ENCODE measurements at places on chromosomes 5 and 9.

DNA sequence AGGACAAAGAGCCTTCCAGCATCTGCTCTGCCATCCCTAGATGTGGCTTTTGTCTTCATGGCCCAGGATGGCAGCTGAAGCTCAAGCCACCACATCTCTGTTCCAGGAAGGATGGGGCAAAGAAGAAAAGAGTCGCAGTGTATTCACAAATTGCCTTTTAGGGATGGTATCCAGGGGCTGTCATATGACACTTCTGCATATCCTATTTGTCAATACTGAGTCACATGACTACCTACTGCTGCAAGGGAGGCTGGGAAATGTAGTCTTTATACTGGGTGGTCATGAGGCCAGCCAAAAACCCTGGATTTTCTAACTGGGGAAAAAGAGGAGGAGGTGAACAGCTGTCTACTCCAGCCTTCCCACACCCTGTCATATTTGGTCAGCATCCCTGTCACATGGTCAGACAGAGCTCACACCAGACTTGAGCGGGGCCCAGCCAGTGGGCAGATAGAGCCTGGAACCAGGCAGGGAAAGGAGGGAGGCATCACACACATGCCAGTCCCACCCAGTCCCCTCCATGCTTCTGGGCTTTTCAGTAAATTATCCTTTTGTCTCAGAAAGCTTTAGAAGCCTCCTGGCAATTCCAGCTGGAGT lies 52.0 kb downstream of the OLFM1 start:
- DNase-seq, result no peak

GRCh38 chr9:129280236-129280622 lies 102.2 kb upstream of the IER5L start:
- DNase-seq, result peak; percentile 4

DNA sequence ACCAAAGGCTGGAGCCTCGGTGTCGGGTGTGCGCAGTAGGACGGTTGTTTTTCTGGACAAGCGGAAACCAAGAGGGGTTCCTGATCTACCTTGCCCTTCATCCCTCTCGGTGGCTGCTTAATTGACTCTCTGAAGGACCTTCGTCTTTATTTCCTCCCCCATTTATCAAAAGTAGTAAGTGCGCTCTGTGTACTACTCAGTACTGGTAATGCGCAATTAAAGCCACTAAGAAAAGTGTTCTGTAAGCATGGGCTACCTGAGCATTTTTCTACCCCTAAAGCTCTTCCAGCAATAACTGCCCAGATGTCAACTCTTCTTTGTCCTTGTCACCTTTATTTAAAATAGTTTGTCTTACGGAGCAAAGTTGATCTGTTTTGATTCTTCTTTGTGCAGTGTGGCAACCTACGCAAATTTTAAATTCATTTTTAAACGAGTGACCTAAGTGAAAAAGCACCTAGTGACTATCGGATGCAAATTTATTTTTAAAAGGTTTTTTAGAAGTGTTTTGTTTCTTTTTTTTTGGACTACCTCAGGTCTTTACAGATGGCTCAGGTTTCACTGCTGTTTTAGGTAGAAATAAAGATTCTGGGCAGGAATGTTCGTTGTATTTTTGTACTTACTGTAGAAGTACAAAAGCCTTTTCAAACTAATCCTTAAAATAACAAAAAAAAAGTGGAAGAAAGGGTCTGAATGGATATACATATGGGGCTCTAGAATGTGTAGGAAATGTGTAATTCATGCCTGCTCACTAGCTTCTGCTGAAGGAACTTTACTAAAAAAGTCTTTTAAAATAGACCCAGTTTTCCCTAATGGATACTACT lies 2.0 kb downstream of the JMY start:
- DNase-seq, result no peak

DNA sequence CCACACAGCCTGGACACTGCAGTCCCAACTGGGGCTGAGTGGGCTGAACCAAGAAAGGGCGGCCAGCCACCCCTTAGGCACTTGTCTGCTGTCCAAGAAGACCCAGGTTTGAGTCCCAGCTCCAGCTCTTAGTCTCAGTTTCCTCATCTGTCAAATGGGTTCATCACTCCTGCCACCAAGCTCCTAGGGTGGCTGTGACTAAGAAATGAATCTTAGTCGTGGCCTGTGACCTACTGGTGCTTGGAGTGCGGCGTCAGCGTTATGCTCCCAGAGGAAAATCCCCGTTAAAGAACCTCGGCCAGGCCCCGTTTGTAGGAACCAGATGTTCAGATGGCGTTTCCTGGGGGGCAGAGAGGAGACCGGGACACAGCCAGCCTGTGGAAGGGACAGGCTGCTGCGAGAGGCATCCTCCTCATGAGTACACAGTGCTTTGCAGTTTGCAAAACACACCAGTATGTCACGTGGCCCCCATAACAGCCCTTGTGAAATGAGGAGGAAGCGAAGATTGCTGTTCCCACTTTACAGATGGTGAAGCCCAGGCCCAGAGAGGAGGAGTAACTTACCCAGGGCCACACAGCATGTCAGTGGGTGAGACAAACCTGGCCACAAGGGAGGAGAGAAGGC lies 3.3 kb downstream of the FIBCD1 start:
- no peak for DNase-seq

DNA sequence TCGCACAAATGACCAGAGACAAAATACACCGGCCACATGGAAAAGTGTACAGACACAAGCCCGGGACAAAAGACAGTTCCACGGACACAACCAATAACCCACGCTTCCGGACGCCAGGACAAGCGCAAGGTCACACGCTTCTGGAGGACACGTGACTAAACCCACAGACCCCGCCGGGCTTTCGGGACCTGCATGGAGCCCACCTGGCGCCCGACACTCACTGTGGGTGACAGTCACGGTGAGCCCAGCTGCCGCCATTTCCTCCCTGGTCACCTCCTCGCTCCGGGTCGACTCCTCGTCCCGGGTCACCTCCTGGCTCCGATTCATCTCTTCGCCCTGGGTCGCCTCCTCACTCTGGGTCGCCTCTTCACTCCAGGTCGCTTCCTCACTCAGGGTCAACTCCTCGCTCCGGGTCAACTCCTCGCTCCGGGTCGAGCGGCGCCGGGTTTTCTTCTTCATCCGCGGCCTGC lies 470 bp downstream of the BAG1 start:
- peak; percentile 32 for DNase-seq

DNA sequence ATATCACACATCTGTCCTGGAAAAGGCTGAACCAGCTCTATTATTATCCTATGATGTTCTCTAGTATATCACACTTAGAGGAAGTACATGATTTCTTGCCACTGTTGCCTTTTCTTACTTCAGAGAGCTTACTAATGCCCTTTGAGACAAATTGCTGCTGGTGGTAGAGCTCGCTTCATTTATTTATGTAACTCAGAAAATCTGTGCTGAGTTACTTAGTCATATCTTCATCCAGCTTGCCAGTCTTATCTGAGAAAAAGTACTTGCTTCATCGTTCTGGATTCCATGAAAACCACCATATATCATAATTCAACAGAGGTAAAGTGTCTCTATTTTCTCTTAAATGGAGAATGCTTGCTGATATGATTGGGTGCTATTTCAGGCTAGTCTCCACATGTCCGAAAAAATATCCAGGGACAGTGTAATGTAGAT lies 26.6 kb downstream of the PTPDC1 start:
- DNase-seq, result no peak

GRCh38 chr5:37111426-37112382 lies 137.5 kb downstream of the CPLANE1 start:
- DNase-seq, result no peak

GRCh38 chr9:5575000-5575399 lies 53.9 kb upstream of the RIC1 start:
- no peak for DNase-seq

- DNase-seq, result no peak
Observed at GRCh38 chr5:75720882-75721281, 3.6 kb upstream of the POC5 start.

GRCh38 chr5:111704452-111705085 lies 52.4 kb downstream of the NREP start:
- DNase-seq, result no peak

DNA sequence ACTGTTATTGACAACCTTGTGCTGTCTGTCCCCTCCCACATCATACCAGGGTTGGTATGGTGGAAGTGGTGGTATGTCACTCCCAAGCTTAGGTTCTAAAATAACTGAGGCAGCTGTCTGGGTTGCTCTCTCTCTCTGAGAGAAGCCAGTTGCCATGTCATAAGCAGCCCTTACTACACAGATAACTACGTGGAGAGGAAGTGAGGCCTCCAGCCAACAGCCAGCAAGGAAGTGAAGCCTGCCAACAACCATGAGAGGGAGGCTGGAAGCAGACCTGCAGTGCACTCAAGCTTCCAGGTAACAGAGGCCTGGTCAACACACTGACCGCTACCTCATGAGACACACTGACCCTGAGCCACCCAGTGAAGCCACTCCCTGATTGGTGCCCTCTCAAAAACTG lies 18.6 kb downstream of the CTNNAL1 start:
- DNase-seq, result no peak

DNA sequence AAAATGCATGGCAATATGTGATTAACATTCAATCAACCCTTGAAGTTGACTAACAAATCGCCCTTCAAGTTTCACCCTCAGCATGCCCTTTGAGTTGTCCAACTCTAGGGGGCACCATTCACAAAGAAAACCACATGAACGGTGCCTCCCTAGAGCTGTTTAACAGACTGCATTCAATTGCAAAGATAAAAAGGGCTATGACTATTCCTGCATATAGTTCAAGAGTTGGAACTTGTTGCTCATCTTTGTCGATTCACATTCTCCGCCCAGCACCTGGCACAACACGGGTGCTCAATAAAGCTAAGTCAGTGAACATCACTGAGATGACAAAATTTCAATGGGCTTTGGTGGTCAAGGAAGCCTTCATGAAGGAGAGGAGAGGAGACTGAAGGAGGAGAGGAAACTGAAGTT lies 69.6 kb upstream of the SLC30A5 start:
- DNase-seq, result peak; percentile 29

- no peak for DNase-seq
Observed at GRCh38 chr5:156589946-156590216, 260.2 kb upstream of the PPP1R2B start.

GRCh38 chr5:172593721-172594235 lies 47.3 kb upstream of the NEURL1B start:
- no peak for DNase-seq

DNA sequence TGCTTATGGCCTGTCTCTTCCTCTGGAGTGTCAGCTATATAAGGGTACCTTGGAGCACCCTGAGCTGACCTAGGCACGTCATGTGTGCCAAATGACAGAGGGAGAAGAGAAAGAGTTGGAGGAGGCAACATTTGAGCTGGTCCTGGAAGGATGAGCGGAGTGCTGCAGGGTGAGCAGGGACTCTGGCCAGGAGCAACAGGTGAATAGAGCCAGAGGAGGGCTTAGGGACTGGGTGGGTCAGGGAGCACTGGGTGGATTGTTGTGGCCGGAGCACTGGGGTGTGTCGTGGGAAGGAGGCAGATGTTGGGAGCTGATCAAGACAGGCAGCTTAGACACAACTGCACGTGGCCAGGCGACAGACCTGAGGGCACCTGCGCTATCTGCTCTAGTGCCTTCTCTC lies 43.6 kb downstream of the TSPAN17 start:
- no peak for DNase-seq

- DNase-seq, result no peak
Observed at GRCh38 chr9:21833090-21833801, 30.8 kb downstream of the MTAP start.

DNA sequence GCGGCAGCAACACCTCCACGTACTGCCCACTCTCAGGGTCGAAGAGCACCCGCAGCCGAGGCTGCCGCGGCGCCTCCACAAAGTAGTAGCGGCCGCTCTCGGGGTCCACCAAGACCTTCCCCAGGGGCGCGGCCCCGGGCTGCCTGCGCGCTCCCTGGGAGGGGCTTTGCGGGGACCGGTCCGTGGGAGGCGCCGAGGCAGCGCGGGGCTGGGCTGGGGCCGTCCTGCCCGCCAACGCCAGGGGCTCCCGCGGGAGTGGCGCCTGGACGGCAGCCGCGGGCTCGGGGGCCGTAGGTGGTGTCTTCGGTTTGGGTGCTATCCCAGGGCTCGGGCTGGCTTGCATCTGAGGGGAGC lies 2.6 kb upstream of the MZB1 start:
- no peak for DNase-seq

DNA sequence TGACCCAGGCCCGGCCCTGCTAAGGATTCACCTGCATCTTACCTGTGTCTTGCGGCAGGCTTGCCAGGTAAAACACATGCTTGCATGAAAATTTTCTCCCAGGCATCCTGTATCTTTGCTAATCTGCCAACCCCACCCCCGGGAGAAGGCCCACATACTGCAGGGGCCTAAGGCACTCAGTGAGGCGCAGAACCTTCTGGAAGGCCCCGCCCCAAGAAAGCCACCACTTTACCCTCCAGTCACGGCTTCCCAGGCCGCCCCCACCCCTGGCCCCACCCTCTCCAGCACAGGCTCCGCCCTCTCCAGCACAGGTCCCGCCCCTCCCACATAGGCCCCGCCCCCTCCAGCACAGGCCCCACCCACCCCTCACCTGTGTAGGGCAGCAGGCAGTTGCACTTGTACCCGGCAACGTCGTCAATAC lies 29.8 kb upstream of the SEC16A start:
- DNase-seq, result peak; percentile 63

DNA sequence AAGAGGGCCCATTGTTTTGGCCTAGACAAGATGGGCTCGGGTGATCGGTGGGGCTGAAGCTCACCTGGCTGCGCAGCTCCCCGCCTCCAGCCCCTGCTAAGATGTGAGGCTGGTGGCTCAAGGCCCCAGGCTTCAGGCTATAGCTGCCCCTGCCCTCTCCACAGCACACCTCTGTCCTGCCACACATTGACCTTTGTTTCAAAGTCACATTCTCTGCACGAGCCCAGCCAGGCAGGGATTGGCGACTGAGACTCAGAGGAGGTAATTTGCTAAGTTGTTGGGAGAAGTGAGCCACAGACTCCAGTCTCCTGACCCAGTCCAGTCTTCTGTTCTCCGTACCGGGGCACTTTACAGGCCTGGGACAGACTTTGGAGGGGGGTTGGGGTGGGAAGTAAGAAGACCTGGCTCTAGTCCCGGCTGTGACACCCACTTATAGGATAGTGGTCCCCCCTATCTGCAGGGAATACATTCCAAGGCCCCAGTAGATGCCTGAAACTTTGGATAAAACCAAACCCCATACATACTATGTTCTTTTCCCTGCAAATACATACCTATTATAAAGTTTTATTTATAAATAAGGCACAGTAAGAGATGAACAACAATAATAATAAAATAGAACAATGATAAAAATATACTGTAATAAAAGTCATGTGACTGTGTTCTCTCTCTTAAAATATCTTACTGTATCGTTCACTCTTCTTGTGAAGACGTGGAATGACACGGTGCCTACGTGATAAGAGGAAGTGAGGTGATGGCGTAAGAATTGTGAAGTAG lies 13.3 kb downstream of the PDGFRB start:
- no peak for DNase-seq
